ENCODE measurements at places on chromosomes 1 and 21.

DNA sequence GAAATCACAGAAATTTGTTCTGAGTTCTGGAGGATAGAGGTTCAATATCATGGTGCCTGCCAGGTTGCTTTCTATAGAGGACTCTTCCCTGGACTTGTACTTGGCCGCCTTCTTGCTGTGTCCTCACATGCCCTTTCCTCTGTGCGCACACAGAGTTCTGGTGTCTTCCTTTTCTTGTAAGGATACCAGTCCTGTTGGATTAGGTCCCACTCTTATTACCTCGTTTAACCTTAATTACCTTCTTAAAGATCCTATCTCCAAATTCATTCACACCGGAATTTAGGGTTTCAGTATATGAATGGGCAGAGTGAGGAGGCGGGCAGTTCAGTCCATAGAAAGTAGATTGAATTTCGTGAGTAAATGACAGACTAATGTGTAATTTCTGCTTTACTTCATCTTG, 413.9 kb downstream of the NCAM2 start:
- DNase-seq: no peak

GRCh38 chr1:89051955-89052312, 13.1 kb downstream of the GBP1 start:
- DNase-seq: no peak

DNA sequence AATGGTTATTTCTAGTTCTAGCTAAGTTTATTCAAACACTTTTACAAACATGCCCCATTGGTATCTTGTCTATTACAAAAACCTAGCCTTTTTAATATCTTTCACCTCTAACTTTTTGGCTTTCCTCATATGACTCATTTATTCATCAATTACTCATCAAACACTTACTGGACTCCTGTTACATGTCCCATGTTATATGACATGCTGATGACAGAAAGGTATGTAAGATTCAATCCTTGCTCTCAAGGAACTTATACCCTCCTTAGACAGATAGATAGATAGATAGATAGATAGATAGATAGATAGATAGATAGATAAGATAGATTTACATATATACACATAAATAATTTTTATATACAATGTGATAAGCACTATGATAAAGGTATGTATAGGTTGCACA, 33.9 kb upstream of the INSL5 start:
- DNase-seq: no peak

DNA sequence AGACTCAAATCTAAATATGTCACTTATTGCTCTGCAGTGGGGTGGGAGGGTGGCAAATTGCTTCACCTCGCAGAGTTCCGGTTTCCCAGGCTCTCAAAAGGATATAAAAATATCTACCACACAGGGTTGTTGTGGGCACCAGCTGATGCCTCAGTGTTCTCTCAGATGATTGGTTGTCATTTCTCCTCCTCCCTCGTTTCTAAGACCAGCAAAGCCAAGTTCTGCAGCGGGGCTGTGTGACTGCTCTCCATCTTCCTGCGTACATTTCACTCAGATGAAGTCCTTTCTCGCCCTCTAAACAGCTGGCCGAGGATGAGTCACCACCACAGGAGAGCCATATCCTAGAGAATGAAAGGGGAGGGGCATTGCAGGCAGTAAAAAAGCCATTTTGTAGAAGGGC, 35.0 kb upstream of the VWA5B1 start:
- DNase-seq: no peak

DNA sequence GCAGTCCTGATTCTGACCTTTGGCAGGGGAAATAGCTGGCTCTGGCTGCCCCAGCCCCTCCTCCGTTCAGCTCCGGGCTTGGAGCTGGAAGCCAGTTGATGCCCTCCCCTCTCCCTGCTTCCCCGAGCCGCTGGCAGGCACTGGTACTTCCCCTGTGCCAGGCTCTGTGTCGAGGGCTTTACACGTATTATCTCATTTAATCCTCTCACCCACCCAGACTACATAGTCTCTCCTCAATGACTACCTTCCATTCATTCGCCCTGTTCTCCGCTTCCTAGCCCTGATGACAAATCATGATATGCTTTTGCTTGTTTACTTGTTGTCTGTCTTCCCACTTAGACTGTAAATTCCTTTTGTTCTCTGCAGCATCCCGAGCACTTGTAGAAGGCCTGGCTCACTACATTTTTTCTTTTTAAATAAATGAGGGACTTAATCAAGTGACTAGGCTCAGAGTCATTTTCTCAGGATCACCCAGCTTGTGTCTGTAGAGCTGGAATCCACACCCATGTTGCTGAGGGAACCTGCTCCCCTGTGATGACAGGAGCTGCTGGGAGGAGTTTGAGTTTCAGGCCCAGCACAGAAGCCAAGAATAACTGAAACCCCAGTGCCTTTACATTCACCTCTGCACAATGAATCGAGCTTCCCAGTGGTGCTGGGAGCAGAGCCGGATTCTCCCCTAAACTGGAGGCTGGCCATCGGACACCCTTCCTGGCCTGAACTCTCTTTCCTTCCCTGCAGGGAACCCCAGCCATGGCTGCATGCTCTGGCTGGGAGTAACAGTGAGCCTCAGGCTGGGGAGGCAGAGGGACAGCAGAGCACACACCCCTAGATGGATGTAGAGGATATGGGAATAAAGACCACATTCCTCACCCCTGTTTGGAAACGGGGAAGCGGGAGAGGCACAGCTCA, 58.3 kb downstream of the UBIAD1 start:
- no peak for DNase-seq

DNA sequence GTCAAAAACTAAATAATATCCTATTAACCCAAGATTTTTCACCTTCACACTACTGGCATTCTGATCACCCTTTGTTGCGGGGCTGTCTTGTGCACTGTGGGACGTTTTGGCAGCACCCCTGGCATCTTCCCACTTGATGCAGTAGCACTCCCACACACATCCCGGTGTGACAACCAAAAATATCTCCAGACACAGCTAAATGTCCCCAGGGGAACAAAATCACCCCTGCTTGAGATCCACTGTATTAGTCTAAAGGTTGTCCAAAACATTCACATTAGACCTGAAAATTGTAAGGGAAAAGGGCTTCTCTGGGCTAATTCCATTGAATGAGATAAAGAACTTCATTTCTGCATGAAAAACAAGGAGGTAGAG, 37.8 kb downstream of the PLEKHO1 start:
- no peak for DNase-seq

- DNase-seq: no peak
Measured at GRCh38 chr1:180954005-180954800, 41.5 kb downstream of the KIAA1614 start.

GRCh38 chr1:69836971-69837636, 269.4 kb downstream of the LRRC7 start:
- DNase-seq: no peak

- DNase-seq: no peak
Measured at GRCh38 chr1:236556606-236557005, 32.8 kb downstream of the LGALS8 start.

DNA sequence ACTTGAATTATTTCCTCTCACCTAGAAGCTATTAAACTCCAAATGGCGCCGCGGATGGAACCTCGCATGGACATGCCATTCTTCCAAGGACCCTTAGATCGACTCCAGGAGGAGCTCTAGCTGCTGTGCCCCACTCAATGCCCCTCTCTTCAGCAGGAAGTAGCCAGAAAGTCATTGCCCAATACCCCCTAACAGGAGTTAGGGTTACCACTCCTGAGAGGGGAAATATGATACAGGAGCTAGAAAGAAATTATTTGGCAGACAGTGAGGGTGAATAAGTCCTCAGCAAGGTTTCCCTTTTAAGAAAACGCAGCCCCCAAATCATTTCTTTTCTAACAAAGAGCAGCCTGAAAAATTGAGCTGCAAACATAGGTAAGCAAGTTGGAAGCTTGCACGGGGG, 28.6 kb downstream of the TFB2M start:
- no peak for DNase-seq

- no peak for DNase-seq
Measured at GRCh38 chr1:229553621-229554130, 4.8 kb downstream of the ABCB10 start.

DNA sequence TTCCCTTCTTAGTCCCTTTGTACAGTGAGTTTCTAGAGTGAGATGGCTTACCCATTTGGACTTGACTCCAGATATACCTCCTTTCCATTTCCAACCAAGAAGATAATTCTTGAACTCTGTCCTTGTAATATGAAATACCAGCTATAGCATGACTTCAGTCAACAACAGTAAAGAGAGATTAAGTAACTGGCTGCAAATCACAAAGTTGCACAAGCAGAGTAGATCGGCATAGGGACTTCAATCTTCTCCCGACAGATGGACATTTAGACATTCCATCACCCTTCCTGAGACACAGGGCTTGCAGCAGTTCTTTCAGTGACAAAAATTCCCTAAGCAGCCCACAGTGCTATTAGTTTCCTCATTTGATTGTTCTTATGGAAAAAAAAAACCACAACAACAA, 44.6 kb downstream of the JAK1 start:
- DNase-seq: no peak

- no peak for DNase-seq
Measured at GRCh38 chr1:31041529-31041928, 24.0 kb downstream of the PUM1 start.

- DNase-seq: no peak
Measured at GRCh38 chr1:221987860-221988520, 246.1 kb upstream of the DUSP10 start.

- DNase-seq: no peak
Measured at GRCh38 chr1:29275435-29275834, 39.1 kb downstream of the PTPRU start.

GRCh38 chr1:20028125-20028524, 41.9 kb upstream of the PLA2G5 start:
- DNase-seq: no peak

GRCh38 chr1:31058012-31058411, 7.5 kb downstream of the PUM1 start:
- DNase-seq: no peak

DNA sequence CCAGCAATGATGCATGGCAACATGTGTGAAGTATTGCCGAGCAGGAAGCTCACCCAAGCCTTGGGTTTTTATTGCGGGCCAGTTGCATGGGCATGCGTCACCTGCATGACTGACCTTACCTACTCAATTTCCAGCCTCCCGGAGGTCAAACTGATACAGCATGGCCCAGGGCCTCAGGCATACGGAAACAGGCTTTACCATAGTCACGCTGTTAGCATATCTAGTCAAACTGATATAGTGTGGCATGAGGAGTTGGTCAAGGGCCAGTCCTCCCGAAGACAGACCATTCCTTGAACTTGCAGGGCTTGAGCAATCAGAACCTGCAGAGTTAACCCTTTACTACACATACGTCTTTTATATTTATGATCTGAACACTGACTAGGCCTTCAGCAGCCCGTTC, 6.4 kb upstream of the DUSP12 start:
- DNase-seq: no peak

DNA sequence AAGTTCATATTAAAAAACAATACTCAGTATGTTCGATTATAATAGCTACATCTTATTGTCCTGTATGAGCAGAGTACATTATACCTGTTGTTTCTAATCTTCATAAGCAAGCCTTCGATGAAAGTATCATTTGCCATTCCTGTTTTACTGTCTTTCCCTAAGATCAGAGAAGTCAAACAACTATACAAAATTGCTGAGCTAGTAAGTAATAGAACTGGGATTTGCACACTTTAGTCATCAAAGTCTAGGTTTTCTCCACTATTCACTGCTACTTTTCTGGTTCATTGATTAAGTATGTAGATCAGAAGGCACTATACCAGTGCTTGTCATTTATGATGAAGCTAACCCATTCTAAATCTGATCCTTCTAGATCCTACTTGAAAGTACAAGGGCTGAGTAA, 108.9 kb downstream of the NR5A2 start:
- no peak for DNase-seq

- DNase-seq: no peak
Measured at GRCh38 chr1:232628335-232629249, 1.3 kb downstream of the SIPA1L2 start.

DNA sequence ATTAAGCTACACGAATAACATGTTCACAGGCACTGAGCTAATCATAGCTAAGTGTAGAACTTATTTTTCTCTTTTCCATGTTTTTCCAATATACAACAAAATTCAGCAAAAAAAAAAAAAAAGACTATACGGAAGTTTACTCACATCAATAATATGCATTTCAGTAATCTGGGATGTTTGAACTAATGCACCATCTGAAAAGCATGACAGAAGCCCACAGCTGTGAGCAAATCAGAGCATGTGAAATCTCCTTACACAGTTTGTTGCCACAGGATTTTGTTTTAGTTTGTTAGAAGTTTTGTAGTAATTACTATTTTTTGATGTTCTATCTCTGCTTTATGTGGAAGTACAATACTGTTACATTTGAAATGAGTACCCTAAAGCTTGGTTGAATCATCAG, 1051.7 kb downstream of the TTLL7 start:
- no peak for DNase-seq

DNA sequence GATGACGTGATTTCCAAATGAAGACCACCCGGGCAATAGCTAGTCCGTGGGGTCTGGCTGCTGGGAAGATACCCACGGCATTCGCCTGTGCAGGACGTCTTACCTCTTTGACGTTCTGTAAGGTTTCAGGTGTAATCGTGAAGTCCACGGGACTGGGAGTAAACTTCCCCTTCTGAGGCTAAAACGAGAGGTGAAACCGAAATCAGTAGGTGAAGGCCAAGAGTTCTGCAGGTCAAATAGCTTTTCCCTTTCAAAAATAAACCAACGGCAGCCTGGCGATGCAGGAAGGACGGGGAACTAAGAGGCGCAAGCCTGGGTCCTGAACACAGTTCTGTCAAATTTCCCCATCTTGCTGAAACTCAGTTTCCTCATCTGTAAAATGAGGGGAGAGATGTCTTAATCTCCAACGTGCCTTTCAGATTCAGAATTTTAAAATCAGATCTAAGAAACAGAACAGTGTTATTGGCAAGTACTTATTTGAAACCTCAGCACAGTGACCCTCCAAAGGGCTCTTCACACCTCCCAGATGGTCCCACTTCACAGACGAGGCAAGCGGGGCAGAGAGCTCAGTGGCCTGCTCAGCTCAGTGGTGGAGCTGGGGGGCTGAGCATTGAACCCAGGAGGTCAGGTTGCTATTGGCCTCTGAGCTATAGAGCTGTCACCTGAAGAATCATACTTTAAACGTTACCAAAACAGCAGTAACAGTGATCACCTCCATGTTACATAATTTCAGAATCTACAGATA, 34.7 kb downstream of the VPS26C start:
- DNase-seq: no peak

- DNase-seq: no peak
Measured at GRCh38 chr21:21163904-21164303, 165.7 kb downstream of the NCAM2 start.

- no peak for DNase-seq
Measured at GRCh38 chr1:215018555-215018954, 64.0 kb upstream of the KCNK2 start.

All from cortex of kidney (tissue), 1 donor.